ENCODE measurements at places on chromosomes 12 and 14. TPM values are rescaled to one million over a fixed set of nuclear protein-coding genes. Genes with fewer than 3 reads are reported as not detected.

- no peak for DNase-seq
Observed at GRCh38 chr12:132797820-132798570, 30.7 kb downstream of the GOLGA3 start.

The PTMS gene
- total RNA-seq = 169 TPM

DNA sequence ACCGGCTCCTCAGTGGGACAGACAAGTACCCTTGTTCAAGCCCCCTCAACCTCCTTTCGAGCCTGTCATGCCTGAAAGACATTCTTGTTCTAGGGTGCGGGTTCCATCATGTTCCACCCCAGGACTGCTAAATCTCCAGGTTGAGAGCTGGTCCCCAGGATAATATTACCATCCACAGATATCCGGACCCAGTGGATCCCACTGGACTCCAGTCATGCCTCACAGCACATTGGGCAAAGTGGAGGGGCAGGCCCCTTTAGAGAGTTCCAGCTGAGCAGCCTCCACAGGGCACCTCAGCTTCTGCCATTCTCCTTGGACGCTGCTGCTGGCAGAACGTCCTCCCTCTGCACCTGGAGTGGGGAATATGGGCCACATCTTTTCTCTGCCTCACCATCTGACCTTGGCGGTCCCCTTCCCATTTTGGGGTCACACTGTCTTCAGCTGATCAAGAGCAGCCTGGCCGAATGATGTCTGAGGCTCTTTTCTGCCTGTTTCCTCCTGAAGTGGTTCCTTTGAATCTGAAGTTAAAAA is 137.4 kb downstream of the BCL11B start:
- no peak for DNase-seq

DNA sequence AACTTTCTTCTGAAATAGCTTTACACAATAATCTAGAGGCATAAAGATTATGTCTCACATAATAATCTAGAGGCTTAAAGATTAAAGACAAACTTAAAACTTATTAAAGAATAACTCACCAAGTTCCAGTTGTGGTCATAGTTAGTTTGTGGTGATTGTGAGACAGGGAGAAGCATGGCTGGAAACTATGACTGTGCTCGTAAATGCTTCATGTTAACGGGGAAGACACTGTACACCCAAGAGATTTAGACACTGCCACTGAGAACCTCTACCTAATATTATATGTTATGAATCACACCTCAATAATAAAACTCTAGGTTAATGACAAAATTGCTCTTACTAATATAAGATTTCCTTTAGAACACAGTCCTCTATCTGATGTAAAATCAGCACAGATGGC is 541.6 kb downstream of the TMEM121 start:
- no peak for DNase-seq

- DNase-seq = no peak
Observed at GRCh38 chr12:13197526-13198143, 1.1 kb downstream of the EMP1 start.

DNA sequence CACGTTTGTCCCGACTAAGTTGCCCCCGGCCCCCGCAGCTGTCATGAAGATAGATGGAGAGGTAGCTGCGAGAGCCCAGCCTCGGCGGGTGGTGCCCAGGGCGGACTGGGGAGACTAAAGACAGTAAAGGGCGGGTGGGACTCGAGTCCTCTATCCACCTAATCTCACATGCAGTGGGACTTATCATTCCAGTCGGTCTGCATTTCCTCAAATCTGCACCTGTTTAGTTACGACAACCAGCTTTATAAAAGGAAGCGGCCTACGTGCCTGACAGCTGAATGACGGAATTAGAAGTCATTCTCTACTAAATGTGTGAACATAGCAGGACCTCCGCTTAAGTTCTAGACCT is 109.8 kb upstream of the EGLN3 start:
- no peak for DNase-seq

GRCh38 chr12:129446696-129447095 is 457.1 kb downstream of the TMEM132D start:
- DNase-seq = no peak

All from kidney epithelial cell (primary cell).